Motor neuron (in vitro differentiated cells): ENCODE measurements at places on chromosomes 4 and X. TPM values are rescaled to one million over a fixed set of nuclear protein-coding genes. Genes with fewer than 3 reads are reported as not detected.
A peak's percentile ranks its signal among the peaks of the same experiment; 100 is the strongest.

DNA sequence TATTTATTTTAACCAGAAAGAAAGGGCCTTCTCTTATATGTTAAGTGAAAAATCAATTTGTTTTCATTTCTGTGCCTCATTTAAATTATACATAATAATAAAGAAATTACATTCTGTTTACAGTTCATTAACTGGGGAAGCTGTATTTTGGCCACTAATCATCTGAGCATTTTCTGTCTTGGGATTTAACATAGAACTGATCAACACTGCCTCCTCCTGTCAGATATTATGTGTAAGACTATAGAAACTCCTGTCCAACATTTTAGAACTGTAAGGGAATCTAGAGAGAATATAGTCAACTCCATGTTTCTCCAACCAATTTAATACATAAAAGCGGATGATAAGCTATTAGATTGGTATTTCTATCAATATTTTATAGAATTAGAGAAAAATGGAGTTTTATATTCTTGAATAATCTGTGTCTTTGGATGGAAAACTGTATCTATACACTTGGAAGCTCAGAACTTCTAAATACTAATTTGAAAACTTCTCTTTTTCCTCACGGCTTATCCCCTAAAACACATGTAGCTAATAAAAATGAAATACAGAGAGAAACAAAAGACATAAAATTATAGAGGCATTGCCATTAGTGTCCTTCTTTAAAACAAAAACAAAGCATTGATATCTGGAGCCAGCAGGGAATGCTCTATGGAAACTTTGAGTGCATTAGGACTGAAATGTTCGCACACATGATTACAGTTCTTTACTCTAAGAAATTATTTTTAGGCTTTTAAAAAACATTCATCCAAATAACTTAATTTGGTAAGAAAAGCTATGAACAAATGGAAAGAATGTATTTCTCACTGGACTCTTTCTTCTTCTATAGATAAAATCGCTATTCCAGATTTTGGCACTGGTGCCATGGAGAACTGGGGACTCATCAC, 33.1 kb downstream of the ENPEP start:
- ATAC-seq = peak; percentile 31

H2BW2 gene
- total RNA-seq = not detected in 2 replicates

FRMPD4 gene
- total RNA-seq = 1.9 and 2.2 TPM in 2 replicates

GPR34 gene
- 0.32 and 0.33 TPM in 2 replicates for total RNA-seq
